Stimulated activated CD8-positive, alpha-beta memory T cell treated with anti-CD3 and anti-CD28 coated beads, Interleukin-4, amount 100 ng/mL, for 1 hour (primary cell): ENCODE measurements at places on chromosomes 6 and 20.

- DNase-seq = no peak
Observed at GRCh38 chr6:28907394-28907793, 16.4 kb downstream of the TRIM27 start.

DNA sequence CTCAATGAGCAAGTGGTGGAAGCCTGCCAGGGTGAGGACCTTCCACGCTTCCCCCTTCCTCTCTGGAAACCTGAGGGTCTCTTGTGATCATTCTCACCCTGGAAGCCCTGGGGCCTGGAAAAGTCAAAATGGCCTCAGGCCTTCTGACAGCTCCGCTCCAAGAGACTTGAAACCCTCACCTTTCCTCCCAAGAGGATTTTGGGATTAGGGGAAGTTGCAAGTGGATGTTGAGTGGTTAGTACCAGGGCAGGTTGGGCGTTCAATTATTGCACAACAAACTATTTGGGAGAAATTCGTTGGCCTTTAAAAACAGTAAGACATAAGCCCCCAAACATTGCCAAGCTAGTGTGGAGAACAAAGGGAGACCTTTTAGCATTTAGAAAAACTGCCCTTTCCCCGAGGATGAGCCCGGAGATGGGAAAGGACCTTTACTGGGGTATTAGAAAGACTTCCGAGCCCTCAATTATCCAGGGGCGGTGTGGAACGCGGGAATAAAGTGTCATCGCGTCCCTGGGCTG is 4.7 kb downstream of the NKX2-2 start:
- no peak for DNase-seq

DNA sequence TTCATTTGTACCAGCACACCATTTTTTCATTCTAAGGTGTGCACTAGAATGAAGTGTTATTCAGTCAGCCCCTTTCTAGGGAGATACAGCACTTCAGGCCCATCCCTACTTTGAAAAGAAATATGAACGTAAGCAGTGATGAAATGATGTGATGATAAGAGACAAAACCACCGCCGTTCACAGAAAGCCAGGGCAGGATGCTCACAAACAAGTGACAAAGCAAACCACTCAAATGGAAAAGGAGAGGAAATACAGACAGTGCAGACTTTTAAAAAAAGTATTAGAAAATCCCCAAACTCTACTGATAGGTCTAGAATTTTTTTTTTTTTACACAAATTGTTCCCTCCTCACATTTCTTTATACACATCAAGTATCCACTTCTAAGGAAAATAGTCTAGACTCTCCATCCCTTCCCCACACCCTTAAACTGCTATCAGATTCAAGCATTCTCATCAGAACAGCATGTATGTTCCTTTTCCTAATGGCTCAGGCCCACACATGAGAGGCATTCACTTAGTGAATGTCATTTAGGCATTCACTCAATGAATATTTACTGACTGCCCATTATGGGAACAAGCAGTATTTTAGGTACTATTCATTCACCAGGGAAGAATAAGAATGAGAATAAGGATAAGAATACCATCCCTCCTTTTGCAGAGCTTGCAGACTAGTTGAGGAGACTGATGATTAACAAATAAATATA is 243.5 kb downstream of the GMPR start:
- no peak for DNase-seq

GRCh38 chr6:116456927-116457326 is 4.2 kb upstream of the CALHM6 start:
- DNase-seq = no peak

- DNase-seq = no peak
Observed at GRCh38 chr6:107820338-107821261, 3.5 kb downstream of the SCML4 start.

DNA sequence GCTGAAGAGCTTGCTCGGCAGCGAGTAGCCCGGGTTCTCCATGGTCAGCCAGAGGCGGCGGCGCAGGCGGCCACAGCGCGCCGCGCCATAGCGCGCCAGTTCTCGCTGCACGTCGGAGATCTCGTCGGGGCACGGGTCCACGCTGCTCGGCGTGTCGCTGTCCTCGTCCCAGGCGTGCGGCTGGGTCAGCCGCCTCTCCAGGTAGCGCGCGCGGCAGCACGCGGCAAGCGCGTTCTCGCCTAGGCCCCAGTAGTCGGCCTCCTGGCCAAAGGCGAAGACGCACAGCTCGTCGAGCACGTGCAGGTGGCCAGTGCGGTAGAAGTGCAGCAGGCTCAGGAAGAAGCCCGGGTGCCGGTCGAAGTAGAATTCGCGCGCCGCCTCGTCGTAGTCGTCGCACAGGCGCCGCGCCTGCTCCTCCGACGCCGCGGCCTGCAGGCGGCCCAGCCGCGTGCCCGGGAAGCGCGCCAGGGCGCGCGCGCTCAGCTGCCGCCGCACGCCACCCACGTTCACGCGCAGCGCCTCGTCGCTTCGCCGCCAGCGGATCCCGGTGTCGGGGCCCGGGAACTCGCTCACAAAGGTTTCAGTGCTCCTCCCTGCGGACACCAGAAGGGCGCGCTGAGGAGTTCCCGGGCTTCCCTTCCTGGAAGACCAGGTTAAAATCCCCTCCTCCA is 2.7 kb downstream of the KCNS1 start:
- DNase-seq = no peak

- no peak for DNase-seq
Observed at GRCh38 chr6:137697267-137697938, 169.7 kb upstream of the TNFAIP3 start.

DNA sequence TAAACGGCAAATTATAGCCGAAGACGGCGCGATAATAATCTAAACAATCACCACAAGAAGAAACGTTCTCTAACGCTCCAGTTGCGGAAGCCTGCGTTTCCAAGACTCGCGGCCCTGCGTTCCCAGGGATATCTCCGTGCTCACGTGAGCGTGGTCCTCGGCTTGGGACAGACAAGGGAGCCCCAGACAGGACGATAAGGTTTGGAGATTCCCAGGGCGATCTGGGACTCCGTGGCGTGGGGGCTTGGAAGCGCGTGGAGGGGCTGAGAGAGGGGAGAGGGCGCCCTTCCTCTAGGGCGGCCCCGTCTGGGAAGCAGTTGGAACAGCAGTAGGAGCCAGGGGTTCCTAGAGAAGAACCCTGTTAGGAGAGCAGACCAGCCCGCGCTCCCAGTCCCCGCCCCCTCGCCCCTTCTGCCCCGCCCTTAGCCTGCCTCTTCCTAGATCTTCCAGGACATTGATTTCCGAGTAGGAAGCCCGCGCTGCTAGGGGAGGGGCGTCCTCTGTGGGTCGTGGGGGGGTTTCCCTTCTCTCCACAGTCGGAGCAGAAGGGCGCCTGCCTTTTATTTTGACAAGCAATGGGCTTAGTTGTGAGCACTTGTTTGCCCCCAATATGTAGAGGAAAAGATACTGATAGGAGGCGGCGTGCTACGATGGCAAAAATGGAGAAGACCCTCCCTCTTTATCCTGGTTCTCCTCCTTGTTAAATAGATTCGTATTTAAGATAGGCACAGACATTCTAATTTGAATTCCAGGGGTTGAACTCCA is 10.6 kb downstream of the NRN1 start:
- no peak for DNase-seq

DNA sequence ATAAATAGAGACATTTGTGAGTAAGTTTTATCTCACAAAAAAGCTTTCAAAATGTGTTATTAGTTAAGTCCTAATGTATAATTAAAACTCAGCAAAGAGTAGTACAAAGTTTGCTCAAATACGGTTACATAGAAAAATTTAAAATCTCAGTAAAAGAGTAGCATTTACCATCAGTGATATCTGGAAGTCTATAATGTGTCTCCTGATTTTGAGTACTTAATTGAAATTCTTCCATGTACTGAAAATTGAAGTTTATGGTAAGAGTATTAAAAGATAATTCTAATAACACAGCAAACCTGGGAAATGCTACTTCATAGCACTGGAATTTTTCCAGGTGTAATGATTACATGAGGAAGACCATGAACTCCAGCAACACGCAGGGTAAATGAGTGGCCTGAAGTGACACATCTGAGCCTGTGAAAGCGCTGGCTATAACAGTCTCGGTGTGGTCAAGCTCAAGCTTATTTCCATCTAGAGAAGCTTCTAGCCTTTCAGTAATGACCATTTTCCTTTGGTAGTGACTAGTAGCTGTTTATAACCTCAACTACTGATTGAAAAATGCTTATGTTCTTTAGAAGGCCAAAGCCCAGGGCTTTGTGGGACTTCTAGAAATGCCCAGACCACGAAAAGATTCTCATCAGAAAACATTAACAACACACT is 203.2 kb downstream of the ISM1 start:
- DNase-seq = no peak

DNA sequence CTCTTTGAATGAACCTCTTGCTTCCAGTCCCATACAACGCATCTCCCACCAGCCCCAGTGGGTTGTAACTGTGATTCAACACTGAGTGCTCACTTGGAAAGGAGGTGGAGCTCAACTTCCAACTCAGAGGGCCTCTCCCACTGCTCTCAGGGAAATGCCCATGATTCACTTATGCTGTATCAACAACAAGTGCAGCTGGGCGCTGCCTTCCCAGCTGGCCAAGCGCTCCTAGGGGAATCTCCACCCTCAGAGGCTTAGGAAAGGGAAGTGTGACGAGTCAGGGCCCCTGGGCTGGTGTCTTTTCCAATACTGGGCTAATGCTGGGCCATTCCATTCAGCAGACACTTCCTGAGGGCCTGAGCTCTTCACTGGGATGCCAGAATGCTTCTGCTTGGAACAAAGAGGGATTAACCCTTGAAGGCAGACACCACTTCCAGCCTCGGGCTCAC is 8.1 kb upstream of the OCSTAMP start:
- DNase-seq = no peak

GRCh38 chr6:37288247-37288646 is 30.3 kb upstream of the TMEM217 start:
- DNase-seq = no peak

GRCh38 chr6:37906121-37906520 is 86.6 kb downstream of the ZFAND3 start:
- DNase-seq = no peak

- no peak for DNase-seq
Observed at GRCh38 chr20:37651932-37652331, 41.9 kb upstream of the CTNNBL1 start.

DNA sequence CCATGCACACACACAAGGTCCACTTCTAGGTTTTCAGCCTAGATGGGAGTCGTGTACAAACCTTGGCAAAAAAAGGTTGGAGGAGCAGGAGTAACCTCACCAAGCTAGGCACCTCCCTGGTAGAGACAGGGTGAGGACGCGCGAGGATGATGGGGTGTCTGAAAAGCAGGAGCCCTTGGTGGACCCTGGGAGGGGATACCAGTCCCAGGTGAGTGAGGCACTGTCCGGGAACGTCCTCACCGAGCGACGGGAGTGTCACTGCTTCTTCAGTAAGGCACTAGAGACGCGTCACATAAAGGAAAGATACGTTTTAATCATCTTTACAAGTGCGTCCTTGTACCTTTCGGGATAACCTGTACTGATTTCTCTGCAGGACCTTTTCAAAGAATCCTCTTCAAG is 29.4 kb upstream of the ZBP1 start:
- DNase-seq = no peak

GRCh38 chr6:101545191-101545590 is 151.7 kb downstream of the GRIK2 start:
- DNase-seq = no peak

GRCh38 chr6:139271056-139271455 is 20.7 kb downstream of the TXLNB start:
- no peak for DNase-seq

DNA sequence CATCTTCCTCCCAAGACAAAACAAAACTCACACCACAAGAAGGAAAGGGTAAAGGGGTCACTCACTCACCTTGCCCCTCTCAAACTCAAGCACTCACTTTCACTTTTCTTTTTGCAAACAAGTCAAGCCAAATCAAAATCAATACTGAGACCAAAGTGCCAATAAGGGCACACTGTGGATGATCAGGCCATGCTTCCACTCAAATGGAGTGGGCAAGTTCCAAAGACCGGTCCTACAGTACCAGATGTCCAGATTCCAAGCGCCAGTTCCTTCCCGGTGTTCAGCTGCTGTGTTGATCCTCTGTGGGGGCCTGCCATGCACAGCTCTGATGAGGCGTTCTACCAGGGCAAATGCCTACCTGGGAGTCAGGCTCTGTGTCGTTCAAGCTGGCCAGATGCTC is 162.6 kb upstream of the GRIK2 start:
- DNase-seq = no peak

DNA sequence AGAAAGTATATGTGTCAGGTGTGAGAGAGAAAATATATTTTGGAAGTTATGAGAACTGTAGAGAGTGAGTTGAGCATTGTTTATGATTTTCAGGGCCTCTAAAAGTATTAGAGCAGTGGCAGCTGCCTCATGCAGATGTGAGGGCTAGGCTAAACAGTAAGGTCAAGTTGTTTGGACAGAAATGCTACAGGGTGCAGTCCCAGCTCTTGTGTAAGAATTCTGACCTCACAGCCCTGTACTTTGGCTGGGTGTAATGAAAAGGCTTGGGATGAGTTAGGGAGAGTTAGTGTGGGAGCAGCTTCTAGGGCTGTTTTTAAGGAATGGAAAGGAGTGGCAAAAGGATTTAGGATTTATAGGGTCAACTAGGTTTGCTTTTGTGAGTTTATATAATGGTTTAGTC is 764.8 kb upstream of the ADGRB3 start:
- DNase-seq = no peak

DNA sequence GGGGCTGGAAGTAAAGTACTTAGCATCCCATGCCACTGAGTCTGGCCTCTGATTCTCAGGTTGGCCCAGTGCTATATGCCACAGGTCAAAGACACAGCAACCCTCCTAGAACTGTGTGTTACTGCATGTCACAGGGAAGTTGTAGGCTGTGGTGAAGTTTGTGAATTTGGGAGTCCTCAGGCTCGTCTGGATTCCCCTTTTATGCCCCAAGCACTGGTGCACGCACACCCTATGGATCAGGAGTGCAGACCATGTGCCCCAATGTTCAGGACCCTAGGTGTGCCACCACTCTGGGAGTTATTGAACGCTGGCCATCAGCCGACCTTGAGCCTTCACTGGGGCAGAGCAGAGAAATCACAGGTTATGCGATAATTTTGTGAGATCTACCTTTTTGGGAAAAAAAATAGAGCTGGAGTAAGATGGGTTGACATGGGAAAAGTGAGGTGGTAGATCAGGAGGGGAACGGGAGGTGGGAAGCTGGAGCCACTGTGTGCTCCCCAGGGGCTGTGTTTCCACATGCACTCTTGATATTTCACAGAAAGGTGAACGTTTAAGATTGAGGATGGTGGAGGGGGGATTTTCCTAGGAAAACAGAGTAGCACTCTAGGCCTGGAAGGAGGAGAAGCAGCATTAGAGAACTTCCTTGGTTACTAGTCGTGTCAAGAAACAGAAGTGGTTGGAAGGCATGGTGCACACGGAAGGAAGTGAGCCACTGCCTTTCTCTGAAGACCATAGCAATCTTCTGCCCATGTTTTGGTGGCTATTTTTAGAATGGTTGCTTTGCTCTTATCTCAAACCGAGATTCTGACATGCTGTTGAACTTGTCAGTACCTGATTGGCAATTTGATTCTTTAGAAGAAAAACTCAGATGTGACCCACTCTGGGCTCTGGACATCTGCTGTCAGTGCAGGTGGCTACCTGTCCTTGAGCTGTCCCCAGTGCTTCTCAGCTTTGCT is 44.1 kb downstream of the DUSP22 start:
- no peak for DNase-seq

GRCh38 chr20:57013741-57014140 is 252.7 kb downstream of the BMP7 start:
- DNase-seq = no peak

GRCh38 chr6:107354451-107354850 is 104.9 kb downstream of the PDSS2 start:
- DNase-seq = no peak
